ENCODE measurements at places on chromosomes 11 and 22.

DNA sequence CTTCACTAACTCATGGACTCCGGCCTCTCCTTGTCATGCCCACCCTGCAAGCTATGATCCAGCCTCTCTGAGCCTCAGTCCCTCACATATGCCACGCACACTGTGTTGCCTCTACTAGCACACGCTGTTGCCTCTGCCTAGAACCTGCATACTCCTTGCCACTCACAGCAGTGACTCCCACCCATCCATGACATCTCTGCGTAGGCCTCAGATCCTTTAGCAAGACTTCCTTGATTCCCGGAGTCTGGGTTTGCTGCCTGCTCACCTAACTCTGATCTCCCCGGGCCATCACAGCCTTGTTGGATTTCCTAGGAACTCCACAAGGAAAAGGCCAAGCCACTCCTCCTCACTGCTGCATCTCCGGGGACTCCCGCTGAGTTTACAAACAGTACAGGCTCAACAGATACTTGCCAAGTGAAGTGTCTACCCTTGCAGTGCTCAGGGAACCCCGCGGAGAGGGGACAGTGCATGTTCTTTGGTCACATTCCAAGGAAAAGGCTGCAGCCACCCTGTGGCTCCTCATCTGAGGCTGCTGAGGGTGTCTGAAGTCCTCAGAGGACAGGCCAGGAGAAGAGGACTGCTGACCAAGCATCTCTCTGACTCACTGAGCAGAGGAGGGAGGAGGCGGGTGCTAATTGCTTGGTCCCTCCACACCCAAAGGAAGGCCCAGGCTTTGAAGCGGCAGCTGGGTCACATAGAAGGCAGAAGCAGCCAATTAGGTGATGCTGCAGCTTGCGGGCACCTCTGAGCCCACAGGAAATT is 42.4 kb upstream of the NAV2 start:
- DNase-seq = no peak

GRCh38 chr22:46739094-46739870 is 1.2 kb upstream of the CERK start:
- no peak for DNase-seq

DNA sequence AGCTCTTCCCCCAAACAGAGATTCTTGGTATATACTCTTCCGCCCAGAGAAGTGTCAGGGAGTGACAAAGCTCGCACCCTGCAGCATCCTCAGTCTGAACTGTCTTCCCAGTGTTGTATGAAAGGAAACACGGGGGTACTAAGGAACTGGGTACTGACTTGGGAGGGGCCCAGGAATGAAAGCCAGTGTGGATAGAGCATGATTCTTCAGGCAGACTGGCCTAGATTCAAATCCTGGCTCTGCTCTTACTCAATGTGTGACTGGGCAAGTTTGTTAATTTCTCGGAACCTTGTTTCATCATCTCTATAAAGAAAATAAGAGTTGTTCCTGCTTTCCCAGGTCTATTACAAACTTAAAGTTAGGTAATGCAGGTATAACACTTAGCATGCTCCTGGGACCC is 266.0 kb upstream of the NARS2 start:
- DNase-seq = no peak

DNA sequence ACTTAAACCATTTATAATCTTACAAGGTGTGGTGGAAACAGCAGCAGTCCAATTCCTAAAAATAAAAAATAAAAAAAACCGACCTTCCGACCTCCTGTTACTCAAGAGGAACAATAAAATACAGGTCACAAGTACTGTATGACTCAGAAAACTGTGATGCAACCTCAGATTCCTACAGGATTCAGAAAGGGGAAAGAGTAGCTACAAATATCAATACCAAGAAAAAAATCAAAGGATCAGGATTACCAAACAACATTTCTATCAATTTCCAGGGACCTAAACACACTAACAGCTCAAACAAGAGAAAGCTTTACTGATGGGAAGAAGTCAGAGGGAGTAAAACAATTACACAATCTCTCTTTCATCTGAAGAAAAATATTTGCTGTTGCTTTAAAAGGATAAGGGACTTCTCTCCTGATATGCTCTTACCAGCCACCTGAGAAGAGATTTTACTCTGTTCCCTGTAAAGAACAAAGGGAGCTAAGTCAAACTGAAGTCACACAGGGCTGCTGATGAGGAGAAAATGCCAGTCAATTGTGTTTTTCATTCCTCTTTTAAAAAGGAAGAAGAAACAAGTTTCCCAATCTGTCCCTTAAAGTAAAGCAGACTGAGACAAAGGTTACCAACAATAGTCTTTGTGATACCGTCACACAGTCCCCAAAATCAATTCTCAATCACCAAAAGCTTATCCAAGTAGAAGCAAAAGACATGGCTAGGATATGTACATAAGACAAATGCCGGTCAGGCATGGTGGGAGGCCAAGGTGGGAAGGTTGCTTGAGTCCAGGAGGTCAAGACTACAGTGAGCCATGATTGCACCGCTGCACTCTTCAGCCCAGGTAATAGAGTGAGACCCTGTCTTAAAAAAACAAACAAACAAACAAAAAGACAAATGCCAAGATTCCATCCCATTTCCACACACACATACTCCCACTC is 39.3 kb downstream of the AMBRA1 start:
- no peak for DNase-seq

GRCh38 chr22:24404561-24405275 is 22.7 kb upstream of the ADORA2A start:
- DNase-seq = no peak

DNA sequence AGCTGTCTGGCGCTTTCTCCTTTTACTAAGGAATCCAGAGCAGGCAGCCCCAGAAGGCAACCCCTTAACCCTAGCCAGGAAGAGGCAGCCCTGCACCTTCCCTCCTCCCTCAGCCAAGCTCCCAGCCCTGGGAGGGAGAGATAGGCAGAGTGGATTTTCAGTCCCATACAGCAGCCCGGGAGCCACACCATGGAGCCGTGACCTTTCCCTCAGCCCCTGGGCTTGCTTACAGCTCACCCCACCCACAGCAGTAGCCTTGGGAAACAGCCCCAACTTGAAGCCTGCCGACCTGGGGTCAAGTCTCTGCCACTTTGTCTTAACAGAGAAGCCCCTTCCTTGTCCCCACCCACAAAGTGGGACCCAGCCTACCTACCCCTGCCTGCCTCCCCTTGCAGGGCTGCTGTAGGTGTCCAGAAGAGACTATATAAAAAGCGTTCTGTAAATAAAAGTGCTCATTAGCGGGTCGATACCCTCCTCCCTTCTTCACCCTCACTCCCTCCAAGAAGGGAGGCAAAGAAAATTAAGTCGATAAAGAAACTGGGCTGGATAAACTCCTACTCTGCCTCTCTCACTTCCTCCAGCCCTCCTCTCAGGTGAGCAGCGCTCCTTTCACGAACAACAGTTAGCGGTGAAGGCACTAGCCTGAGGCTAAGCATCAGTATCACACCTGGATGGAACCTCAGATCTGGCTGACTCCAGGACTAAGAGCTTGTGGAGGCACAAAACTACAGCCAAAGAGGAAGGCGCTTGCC is 4.2 kb downstream of the TST start:
- DNase-seq = no peak

GRCh38 chr11:128625326-128625725 is 38.0 kb upstream of the ETS1 start:
- no peak for DNase-seq

DNA sequence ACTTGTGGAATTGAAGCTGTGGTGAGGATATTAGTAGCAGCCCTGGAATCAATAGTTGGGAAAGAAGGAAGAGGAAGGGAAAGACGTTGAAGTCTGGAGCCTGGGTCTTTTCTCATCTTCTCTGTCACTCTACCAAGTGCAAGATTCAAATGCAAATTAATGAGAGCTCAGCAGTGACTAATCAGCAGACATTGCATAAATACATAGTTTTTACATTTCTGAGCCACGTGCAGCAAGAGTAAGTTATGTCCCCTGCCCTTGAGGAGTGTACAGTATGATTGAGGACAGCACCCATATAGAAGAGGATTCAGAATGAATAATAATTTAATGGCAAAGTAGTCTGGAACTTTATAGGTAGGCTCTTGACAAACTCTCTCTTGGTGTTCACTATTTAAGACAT is 23.8 kb downstream of the CTR9 start:
- no peak for DNase-seq

- DNase-seq = no peak
Observed at GRCh38 chr11:65899356-65900124, 648 bp downstream of the FOSL1 start.

DNA sequence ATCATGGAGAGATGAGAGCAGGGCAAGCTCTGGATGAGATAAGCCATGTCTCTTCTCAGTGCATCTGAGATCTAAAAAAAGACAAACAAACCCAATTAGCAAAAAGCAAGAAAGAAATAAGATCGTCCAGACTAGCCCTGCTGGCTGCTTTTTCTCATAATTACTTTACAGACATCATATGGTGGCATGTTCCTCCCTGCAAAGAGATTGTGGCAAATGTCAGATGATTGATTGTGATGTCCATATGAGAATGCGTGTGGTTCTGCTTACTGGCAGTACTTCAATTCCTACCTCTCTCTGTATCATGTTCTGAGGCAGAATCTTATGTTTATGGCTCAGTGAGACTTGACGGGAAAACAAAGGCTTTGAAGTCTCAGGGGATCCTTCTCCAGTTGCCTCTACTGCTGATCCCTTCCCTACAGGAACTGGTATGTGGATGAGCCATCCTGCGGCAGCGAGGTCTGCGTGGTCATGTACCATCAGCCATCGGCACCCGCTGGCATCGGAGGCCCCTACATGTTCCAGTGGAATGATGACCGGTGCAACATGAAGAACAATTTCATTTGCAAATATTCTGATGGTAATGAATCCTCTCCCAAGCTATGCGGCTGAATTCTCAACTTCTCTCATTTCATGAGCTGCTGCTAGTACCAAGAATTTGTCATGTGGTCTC is 8.8 kb downstream of the LAYN start:
- DNase-seq = no peak

GRCh38 chr11:79030448-79030847 is 410.4 kb downstream of the TENM4 start:
- DNase-seq = no peak

- DNase-seq = no peak
Observed at GRCh38 chr22:26542831-26543230, 30.6 kb upstream of the TFIP11 start.

- DNase-seq = no peak
Observed at GRCh38 chr11:45181889-45182550, 35.6 kb downstream of the PRDM11 start.

- no peak for DNase-seq
Observed at GRCh38 chr11:23041001-23041503, 180.8 kb upstream of the CCDC179 start.

DNA sequence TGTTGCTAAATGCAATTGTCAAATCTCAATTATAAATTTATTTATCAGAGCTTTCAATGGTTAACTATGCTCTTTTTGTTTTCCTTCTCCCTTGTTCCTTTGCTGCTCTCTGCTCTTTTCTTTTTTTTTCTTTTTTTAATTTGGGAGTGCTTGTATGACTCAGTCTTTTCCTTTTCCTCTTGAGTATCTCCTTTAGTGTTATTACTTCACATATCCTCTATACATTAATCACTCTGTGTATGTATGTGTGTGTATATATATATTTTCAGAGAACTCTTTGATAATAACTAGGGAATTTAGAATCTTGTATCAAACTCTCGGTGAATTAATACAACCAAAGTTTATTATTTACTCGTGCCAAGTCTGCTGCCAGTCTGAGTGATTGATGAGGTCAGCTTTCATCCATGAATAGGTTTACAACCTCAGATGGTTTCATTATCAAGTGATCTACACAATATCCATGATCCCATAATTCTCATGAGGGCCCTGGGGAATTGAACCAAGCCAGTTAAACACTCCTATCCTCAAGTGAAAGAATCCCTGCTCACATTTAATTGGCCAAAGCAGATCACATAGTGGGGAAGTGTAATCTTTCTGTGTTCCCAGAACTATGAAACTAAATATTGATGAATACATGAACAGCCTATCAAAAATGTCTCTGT is 743.4 kb upstream of the CNTN5 start:
- DNase-seq = no peak

DNA sequence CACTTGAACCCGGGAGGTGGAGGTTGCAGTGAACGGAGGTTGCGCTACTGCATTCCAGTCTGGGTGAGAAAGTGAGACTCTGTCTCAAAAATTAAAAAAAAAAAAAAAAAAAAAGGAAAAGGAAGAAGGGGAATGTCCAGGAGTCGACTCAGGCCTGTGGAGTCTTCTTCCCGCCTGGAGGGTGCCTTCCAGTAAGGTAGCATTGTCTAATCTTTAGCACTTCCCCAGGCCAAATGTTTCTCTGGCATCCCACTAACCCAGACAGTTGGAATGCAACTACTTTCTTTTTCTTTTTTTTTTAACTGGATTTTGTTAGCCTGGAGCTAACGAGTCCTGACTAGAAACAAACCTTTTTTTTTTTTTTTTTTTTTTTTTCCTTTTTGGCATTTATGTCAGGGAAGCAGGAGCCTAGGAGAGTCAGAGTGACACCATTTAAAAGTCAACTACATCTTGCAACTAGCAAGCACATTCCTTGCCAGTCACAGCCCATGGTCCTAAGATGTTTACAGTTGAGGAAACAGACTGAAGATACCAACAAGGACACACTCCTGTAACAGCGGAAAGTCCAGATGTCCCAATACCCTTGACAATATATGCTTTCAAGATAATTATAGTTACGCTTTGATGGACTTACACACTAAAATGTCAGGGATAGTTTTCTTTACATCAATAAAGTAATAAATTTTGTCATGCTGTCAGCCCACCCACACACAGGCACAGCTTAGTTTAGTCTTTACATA is 10.6 kb downstream of the PLET1 start:
- DNase-seq = no peak

DNA sequence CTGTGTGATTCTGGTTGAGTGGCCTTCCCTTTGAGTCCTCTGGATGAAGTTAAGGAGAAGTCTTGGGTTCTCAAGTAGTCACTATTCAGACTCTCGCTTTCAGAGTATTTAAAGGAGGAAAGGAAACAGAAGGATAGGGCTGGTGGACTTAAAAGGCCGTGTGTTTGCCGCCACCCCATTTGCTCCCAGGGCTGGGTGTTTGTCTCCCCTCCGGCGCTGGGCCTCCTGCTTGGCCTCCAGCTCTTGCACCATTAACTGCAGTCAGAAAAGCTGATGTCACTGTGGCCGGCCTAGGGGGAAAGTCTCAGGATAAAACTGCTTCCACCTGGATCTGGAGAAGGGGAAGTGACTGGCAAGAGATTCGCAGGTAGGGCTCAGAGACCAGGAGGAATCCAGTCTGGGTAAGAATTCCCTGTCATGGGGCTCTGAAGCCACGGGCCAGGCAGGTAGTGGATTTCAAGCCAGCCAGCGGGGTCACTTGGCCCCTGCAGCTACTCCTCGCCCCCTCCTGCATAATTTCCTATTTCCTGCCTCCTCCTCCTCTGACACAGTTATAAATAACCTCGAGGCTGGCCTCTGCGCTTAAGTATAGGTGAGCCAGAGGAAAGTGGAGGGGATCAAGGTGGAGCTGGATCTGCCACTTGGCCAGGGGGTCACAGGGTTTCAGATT is 17.1 kb downstream of the TIMP3 start:
- no peak for DNase-seq

GRCh38 chr11:10619131-10619680 is 50.7 kb upstream of the LYVE1 start:
- DNase-seq = no peak

All from stimulated activated CD8-positive, alpha-beta memory T cell treated with anti-CD3 and anti-CD28 coated beads, Interleukin-4, amount 100 ng/mL, for 1 hour (primary cell).